ENCODE measurements at places on chromosomes 3 and 15. TPM values are rescaled to one million over a fixed set of nuclear protein-coding genes. Genes with fewer than 3 reads are reported as not detected.

The EOMES gene
- total RNA-seq = 1.9 TPM

The CCDC39 gene
- not detected for total RNA-seq

The WDR72 gene
- total RNA-seq = 5.1 TPM

DNA sequence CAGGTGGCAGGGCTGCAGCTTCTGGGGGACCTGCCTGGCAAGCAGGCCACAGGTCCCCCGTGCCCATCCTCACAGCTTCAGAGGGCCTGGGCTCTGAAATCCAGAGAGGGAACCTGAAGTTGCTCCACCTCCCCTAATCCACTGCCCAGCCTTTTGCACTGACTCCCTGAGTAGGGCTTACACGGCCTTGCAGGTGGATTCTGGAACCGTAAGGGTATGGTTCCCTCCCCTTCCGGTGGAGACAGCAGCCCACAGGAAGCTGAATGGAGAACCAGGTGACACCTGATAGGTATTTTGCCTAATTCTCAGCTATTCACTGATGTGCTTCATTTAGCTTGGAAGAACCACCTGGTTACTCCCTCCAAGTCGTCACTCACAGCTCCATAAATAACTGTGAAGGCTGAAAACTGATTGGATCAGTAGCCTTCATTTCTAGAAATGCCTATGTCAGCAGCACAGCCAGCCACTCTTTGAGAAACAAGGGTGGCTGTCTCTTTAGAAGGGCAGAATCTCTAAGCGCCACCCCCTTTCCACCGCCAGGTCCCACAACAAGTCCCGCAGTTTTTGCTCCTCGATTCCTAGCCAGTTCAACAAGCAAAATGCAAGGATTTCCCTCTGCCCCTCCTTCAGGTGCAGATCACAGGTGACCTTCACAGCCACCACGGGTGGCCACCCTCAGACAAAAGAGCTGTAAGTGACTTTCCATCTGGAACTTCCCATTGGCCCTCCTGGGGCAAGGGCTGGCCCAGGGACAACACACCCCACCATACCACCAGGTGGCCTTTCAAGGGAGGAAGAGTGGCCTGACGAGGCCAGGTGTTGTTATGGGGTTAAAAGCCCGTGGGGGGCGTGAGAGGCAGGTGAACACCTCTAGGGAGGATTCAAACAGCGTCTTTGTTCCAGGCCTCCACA, 112.9 kb downstream of the SEC22A start:
- DNase-seq = no peak

DNA sequence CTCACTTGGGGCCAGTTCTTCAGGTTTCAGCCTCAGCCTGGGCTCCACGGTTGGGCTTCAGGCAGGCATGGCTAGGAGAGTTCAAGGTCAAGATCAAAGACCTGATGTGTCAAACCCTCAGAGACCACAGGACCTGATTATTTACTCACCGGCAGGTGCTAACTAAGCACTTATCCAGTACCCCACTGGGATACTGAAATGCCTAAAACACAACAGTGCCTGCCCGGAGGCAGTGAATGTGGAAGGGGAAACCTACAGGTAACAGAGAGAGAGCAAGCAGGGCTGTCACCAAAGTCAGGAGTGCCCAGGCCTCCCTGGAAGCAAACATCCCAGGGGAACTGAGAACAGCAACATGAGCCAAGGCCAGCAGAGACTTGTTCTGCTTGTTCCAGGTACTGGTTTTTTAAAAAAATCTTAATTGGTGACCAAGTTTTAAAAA, 6.7 kb downstream of the IDH2 start:
- no peak for DNase-seq

GRCh38 chr15:89325039-89325803, 9.4 kb downstream of the POLG start:
- no peak for DNase-seq
